ENCODE measurements at places on chromosomes 7 and 10.

DNA sequence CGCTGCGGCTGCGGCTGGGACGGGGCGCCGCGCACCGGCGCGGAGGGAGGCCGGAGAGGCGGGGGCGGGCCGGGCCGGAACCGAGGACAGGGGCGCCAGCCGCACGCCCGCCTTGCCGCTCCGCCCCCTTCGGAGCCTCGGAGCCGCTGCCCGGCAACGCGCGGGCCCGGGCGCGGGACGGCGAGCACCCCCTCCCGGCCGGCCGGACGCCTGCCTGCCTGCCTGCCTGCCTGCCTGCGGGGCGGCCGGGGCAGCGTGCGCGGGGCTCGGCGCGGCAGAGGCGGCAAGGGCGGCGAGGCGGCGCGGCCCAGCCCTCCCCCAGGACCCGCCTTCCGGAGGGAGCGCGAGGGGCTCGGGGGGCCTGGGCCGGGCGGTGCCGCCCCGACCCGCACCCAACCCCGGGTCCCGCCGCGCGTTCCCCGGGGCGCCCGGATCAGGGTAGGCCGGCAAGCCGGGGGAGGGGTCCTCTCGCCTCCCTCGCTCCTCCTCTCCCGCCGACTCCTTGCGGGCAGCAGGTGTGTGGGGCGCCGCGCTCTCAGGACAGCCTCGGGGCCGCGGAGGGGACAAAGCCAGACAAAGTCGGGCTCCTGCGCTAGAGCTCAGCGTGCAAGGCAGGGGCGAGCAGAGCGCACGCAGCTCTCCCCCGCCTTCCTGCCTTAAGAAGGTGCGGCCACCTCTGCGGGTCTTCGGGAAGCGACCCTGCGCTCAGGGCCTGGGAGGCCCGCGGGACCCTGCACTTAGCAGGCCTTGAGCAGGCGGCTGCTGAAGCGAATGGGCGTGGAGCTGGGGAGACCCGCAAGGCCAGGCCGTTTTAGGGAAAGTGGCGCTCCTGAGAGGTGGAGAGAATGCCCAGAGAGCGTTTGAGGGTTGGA, at the start of gene KIAA1549:
TSS of gene KIAA1549 (minus strand) at position 58 of the 872 bp plus-strand sequence. CDS start 120 bp downstream, outside the sequence.
- DNase-seq: peak; percentile 87

- DNase-seq: no peak
Measured at GRCh38 chr10:86311190-86311589, 55.4 kb downstream of the GRID1 start.

- DNase-seq: no peak
Measured at GRCh38 chr10:128432011-128432410, 305.8 kb upstream of the MKI67 start.

- DNase-seq: peak; percentile 93
Measured at GRCh38 chr10:71212318-71213126, at the start of gene UNC5B. Gene UNC5B (plus strand): TSS chr10:71212570. CDS start chr10:71212986, 416 bp downstream.

- DNase-seq: no peak
Measured at GRCh38 chr10:121741248-121741792, 143.1 kb upstream of the FGFR2 start.

DNA sequence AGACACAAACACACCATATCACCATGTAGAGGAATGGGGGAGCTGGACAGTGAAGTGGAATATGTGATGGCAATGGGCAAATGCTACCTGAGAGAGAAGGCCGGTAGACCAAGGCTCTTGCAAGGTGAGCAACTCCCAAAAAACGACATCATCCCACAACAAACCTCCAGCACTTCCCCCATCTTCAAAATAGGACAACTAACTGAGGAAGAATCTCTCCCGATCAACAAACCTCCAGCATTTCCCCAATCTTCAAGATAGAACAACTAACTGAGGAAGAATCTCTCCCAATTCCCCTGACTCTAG, 387.2 kb downstream of the PARD3 start:
- no peak for DNase-seq

All from urothelium cell line (cell line).